ENCODE measurements at places on chromosomes 12 and 14.

DNA sequence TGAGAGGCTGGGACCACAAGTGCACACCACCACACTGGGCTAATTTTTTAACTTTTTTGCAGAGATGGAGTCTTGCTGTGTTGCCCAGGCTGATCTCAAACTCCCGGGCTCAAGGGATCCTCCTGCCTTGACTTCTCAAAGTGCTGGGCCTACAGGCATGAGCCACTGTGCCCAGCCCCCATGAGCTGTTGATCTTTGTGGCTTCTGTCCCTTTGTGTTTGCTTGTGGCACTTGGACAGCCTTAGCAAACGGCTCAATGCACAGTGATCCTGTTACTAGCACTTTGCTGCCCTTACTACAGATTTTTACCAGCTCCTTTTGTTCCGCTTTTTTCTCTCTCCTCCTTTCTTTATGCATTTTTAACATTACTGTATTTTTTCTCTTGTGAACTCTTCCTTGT, 25.3 kb upstream of the EVL start:
- DNase-seq = no peak

GRCh38 chr14:44420226-44420625, 86.9 kb downstream of the FSCB start:
- no peak for DNase-seq

GRCh38 chr12:106018286-106018685, 120.5 kb downstream of the NUAK1 start:
- DNase-seq = no peak

DNA sequence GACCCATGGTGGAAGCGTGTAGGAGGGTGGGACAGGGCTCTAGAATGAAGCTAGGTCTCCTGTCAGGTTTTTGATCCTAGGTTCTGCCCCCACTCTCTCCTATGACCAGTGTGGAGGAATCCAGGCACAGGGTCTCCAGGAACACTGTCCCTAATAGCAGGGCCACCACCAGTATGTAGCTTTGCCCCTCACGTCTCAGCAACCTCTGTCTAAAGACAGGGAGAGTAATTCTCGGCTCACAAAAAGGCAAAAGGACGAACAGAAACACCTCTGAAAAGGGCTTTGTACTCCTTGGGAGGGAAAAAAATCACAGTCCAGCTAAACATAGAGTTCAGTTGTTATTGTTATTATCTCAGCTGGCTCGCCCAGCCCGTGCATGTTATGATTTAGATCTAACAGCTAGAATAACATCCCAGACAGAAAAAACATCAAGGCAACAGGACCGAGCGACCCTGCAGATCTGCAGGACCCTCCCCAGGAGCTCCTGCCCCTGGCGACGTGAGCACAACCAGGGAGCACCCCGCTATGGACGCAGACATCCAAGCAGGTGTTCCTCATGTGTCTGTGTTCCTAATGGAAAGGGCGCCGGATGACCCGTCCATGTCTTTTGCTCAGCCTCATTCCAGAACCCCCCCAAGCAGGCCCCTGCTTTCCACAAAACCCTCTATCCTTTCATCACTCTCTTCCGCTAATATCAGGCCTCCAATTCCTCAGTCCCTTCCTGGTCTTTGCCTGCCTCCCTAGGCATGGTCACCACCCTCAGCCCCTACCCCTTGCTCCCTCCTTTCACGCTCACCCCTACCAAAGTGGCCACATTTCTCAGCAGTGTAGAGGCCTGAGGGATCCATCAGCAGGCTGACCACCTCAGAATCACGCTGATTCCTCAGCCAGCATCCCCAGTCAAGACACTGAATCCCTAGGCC, 14.2 kb upstream of the SLC6A12 start:
- no peak for DNase-seq

DNA sequence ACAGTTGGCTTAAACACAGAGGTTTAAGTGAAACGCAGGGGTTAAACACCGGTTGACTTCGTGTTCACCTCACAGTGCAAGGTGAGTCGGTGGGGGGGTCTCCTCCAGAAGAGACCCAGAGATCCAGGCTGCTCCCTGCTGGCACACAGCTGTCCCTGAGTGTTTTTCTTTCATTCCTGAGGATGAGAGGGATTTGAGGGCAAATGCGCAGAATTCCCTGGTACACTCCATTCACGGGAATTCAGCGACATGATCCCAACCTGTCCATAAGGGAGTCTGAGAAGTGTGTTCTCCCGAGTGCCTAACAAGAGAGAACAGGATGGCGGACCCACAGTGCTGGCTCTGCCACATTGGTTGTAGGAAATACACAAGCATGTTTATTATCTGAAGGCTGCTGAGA, 107.2 kb upstream of the ESRRB start:
- no peak for DNase-seq

- DNase-seq = no peak
These were observed 28.9 kb upstream of the PPM1A start for GRCh38 chr14:60220084-60220483.

- DNase-seq = no peak
These were observed 7.0 kb downstream of the AMN start for GRCh38 chr14:102929241-102930137.

DNA sequence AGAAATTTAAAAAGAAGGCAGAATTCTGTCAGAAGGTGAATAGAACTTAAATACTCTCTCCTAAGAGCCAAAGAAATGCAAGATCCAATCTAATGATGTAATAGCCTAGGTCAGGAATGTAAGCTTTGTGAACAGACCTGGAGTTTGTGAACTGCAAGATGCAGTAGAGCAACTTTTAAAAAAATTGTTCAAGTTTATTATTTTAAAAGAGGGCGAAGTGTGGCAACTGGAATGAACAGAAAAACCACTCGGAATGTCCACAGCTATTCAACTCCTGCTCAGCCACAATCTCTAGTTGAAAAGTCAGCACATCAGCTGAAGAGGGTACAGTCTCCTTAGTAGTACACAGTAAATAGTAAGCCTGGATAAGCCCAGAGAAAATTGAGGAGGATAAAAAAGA, 228.8 kb downstream of the PPFIA2 start:
- DNase-seq = no peak

GRCh38 chr14:80215081-80215480, 3.8 kb upstream of the DIO2 start:
- DNase-seq = no peak

DNA sequence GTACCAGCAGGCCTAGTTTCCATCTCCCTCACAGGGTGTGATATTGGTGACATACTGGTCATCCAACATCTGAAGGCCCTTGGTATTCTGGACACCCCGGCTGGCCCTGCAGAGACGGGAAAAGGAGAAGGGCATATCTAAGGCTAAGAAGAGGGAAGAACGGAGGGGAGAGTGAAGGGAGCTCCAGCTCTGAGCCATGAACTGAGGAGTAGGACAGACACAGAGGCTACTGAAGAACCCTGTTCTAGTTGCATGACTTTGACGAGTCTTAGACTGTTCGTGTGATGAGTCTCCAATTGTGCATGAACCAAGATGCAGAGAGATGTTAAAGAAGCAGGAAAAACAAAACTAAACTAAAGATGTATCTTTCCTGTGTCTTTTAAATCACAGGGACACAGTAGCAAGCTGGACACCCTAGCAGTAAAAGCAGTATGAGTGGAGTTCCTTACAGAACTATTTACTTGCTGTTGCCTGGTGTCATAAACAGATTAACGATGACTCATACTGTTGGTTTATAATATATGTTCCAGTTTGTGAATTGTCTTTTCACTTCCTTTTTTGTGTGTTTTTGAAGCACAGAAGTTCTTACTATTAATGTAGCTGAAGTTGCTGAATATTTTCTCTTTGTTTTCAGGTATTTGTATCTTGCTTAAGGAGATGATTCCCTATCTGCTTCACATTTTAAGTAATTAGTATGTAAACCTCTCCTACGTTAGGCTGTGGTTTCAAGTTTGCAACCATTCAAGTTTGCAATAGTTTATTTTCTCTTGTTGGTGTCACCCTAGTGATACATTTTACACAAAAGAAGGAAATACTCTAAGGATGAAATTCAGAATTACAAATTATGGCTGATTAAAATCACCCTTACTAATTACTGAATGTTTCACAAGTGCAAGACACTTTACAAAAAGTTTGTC, 15.7 kb downstream of the FAR2 start:
- no peak for DNase-seq

- DNase-seq = no peak
These were observed 36.0 kb downstream of the CACNA2D4 start for GRCh38 chr12:1882405-1882804.

DNA sequence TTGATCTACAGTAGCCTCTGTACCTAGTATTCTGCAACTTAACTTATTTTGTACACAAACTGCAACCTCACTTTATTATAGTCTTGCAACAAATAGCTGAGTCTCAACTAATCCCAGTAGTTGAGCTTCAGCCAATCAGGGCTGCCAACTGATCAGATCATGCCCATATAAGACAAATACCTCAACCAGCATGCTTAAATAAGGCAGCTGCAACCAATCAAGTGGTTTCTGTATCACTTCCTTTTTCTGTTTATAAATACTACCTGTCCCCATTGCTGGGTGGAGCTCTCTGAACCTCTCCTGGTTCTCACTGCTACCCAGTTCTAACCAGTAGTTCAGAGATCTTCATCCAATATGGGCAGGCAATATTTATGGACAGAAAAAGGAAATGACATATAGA, 248.5 kb upstream of the FBXO33 start:
- DNase-seq = no peak

Data from glutamatergic neuron (in vitro differentiated cells).